ENCODE measurements at places on chromosomes 6 and 20.
A peak's percentile ranks its signal among the peaks of the same experiment; 100 is the strongest.

GRCh38 chr20:21796059-21796458, 90.6 kb downstream of the PAX1 start:
- no peak for DNase-seq

- no peak for DNase-seq
These were observed 251.0 kb downstream of the KHDC1L start for GRCh38 chr6:72974276-72974675.

- DNase-seq = no peak
These were observed 99.2 kb downstream of the IRAK1BP1 start for GRCh38 chr6:78966542-78966941.

DNA sequence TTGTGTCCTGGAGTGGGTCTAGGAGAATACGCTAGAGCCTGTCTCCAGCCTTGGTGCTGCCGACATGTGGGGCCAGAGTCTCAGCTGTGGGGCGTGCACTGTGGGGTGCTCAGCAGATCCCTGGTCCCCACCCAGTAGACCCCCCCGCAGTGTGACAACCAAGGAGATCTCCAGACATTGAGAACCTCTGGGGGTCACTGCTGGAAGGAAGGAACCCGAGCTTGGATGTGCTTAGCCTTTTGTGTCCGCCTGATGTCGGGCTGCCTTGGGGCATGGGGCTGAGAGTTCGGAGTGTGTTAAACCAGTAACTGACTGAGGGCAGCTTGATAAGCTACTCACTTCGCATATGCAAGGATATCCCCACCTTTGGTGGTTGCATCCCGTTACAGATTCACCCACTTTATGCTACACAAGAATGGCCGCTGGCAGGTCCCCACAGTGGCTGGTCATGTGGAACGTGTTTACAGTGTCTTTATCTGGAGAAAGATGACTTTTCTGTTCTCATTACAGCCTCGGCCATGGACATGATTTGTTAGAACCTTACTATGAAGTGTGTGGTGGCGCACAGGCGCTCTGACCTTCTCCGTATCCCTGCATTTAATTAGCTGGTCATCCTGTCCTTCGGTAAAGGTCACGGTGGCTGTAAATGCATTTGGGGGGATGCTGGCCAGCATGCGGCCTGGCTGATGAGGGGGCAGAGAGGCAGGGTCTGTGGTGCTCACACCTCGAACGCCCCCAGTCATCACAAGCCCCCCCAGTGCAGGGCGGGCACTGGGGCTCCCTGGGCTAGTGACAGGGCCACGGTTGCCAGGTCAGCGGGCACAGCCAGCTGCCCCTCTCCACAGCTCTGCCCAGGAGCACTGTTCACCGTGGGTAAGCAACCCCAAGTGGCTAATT, 366.8 kb downstream of the TAF4 start:
- DNase-seq = no peak

DNA sequence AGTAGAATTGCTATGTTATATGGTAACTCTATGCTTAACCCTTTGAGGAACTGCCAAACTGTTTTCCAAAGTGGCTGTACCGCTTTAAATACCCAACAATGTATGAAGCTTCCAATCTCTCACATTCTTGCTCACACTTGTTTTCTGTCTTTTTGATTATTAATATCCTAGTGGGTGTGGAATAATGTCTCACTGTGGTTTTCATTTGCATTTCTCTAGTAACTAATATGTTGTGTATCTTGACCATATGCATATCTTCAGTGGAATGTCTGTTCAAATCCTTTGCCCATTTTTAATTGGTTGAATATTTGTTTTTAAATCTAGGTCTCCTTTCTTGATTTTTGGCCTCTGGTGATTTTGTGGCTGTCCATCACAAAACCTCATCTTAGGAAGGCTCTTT, 177.8 kb upstream of the PLCB4 start:
- no peak for DNase-seq

DNA sequence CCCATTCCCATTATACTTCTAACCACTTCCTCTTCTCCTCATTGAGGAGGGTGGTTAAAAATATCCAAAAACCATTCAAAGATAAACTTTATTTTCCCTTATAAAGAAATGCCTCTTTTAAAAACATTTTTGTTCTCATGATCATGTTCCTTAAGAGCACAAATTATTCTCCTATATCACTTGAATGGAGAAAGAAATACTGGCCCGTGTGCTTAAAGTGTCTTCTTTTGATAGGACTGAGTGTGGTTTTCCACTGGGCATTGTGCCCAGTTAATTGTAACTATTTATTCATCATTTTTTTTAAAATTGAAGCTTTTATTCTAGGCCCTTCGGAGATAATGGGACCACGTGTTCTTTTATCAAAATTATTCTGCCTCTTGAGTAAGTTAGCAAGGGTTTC, 871.5 kb downstream of the QKI start:
- DNase-seq = no peak

GRCh38 chr6:169291148-169291547, 37.5 kb upstream of the THBS2 start:
- no peak for DNase-seq

- no peak for DNase-seq
These were observed 445.8 kb upstream of the CITED2 start for GRCh38 chr6:139820210-139820609.

DNA sequence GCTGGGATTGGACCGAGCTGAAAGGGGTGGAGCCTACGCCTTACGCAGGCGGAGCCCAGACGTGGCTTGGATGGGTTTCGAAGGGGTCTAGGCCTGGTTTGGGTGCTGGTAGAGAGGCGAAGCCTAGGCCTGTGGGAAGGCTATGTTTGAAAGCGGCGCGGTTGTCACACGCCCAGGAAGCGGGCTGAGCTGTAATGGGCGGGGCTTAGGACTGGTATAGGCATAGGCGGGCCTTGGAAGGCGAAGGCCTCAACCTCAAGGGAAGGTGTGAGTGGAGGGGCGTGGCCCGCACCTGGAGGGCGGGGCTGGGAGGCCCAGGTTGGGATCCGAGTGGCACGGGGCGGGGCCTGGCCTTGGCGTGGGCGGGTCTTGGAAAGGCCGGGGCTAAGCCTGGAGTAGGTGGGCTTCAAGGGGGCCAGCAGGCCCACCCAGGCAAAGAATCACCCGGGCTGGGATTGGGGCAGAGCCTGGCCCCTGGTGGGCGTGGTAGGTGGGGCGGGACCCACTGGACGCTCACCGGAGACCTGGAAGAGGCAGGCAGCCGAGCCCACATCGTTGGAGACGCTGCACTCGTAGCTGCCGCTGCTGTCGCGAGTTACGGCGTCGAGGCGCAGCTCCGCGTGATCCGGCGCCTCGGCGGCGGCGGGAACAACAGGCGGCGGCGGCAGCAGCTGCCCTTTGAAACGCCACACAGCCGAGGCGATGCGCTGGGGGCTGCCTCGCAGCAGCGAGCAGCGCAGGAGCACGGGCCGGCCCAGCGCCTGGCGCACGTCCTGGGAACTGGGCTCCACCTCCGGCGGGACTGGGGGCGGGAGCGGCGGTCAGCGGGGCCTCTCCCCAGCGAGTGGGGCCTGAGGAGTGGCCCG, 49.0 kb downstream of the MDGA1 start:
- DNase-seq = peak; percentile 28

DNA sequence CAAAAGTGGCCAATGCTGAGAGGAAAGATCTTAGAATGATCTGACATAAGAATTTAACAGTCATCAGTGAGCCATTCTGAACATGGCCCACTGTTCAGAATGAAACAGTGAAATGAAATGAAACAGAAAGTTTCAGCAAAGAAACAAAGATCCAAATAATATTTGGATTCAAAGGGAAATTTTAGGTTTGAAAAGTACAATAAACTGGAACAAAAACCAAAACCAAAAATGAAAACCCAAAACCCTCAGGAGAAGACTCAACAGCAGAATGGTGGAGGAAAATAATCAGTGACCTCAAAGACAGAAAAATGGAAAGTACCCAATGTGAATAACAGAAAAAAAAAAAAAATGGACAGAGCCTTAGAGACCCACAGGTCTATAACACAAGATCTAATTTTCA, 66.1 kb upstream of the EMILIN3 start:
- no peak for DNase-seq

DNA sequence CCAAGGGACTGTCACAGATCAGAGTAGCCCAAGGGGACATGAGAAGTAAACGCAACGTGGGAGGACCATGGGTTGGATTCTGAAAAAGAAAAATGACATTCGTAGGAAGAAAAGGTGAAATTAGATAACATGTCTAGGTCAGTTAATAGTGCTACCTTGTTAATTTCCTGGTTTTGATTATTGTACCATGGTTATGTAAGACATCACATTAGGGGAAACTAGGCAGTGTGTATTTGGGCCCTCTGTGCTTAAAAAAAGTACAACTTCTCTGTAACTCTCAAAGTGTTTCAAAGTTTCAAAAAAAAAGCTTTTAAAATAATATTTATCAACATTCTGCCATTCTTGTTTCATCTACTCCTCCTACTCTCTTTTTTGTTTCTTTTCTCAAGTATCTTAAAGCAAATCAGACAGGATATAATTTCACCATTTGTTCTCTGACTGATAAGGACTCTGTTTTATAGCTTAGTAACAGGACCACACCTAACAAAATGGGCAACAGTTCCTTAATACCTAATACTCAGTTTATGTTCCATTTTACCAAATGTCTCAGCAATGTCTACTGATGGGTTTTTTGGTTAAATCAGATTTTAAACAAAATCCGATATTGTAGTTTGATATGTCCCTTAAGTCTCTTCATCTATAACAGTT, 97.1 kb upstream of the PLCB4 start:
- no peak for DNase-seq

DNA sequence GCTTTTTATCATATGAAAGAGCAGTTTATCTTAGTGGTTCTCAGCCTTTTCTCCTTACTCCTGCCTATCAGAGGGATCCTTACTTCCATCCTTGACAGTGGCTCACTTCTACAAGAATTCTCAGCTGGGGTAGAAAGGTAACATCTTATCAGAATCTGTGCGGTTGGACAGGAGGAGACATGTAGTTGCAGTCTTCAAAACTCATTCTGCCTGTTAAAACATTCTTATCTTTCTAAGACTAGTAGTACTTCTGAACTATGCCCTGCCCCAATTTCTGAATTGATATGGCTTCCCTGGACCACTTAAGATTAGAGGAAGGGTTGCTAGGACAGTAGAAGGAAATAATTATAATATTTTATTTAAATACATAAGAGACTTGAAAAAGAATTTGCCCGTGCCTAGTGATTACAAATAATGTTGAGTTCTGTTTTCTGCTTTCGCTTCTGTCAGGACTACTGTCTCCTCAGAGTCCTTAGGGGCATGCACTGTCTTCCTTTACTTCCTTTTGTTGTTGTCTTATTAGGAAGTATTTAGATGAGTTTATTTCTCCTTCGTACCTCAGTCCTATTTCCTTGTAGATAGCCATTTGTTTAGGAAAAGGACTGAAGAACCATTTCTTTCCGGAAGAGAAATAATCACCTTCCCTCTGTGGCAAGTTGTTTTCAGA, 24.9 kb downstream of the BLTP3A start:
- DNase-seq = no peak

DNA sequence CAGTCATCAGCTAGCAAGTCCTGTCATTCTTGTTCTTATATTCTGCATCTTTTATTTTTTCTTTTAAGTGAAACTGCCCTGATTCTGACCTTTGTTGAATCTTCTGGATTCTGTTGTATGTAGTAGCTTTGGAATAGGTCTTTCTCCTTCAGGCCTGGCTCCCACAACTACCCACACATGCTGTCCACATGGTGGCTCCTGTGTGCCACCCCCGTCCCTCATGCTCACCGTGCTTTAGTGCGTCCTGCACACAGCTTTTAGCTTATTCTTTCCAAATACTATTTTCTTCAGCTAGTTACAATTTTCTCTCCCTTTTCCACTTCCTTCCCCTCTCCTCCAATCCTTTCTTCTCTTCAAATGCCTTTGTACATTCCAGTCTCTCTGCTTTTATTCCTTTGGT, 61.8 kb downstream of the CTNNBL1 start:
- DNase-seq = no peak

- no peak for DNase-seq
These were observed 4.0 kb upstream of the BPI start for GRCh38 chr20:38299963-38300362.

- no peak for DNase-seq
These were observed 50.3 kb downstream of the ANKRD6 start for GRCh38 chr6:89483111-89483720.

- no peak for DNase-seq
These were observed 7.7 kb downstream of the TPMT start for GRCh38 chr6:18147160-18147559.

DNA sequence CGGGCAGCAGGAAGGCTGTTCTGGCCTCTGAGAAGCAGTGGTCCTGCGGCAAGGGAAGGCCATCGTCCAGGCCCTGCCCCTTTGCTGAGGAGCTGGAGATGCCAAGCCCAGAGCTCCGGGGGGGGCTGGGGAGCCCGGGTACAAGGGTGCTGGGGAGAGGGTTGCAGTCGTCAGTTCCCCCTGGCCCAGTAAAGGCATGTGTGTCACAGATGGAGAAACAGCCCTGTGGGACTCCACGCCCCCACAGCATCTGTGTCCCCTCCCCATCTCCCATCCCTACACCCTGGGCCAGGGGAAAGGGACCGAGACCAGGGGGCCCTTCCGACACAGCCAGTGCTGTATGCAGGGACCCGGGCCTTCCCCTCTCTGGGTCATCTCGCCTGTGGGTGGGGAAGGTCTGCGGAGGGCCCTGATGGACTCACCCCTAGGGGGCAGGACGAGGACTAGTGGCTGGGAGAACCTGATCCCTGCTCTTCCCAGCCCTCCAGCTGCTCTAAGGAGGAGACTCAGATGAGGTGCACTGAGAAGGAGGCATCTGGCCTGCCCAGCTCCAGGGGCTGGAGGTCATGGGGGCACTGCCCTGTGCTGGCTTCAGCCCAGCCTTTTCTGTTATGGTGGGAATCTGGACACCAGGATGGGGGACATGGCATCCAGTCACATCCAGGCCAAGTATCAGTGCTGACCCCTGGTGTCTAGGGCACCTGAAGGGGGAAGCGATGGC, 609 bp downstream of the MYL9 start:
- no peak for DNase-seq

DNA sequence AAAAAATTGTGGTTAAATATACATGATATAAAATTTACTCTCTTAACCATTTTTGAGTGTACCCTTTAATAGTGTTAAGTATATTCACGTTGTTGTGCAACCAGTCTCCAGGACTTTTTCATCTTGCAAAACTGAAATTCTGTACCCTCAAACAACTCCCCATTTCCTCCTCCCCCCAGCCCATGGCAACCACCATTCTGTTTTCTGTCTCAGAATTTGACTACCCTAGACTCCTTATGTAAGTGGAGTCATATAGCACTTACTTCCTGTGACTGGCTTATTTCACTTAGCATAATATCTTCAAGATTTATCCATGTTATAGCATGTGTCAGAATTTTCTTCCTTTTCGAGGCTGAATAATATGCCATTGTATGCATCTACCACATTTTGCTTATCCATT, 5.1 kb downstream of the VPS16 start:
- DNase-seq = no peak

DNA sequence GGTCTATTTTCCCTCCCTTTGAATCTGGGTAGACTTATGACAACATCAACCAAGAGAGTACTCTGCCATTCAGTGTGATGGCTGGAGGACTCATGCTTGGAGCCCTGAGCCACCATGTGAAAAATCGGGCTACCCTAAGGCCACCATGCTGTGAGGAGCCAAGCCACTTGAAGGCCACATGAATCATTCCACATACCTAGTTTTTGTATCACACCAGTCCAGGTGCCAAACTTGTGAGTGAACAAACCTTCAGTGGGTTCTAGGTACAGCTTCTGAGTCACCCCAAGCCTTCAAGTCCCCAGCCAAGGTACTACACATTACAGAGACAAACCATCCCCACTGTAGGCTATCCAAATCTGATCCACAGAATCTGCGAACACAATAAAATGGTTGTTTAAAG, 37.4 kb upstream of the E2F3 start:
- DNase-seq = no peak
